ENCODE measurements at places on chromosomes 2 and 18.

DNA sequence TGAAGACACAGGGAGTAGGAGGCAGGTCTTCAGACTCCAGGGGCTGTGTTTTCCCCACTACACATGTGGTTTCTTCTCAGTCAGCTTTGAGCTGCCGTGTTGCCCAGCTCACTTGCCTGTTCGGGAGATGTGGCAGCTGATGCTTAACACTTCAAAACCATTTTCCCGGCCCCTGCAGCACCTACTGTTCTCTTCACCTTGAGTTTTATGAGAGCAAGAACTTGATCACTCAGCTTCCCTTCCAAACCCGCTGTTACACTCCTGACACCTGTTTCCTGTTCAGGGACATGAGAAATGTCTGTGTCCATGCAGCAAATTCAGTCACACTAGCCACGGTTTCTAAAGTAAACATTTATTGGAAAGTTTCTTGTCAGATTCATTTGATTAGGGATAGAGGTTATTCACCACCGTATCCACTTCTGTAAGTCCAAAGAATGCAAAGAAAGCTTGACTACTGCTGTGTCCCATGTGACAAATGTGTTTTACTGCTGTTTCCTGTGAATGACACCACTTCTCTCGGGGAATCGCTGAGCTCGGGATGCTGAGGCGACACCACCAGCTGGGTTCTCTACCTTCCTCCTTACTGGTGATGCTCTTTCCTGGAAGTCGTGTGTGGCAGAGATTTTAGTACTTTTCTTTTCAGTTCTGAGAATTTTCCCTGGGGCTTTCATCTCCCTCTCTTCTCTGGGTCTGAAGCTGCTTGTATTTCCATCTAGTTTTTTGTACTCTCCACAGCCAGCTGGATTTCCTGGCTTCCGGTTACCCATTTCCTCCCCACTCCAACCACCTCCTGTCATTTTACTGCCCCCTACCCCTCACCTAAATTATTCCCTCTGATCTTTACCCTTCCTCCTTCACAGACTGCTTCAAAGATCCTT is 91.7 kb downstream of the KLF7 start:
- peak; percentile 63 for DNase-seq

DNA sequence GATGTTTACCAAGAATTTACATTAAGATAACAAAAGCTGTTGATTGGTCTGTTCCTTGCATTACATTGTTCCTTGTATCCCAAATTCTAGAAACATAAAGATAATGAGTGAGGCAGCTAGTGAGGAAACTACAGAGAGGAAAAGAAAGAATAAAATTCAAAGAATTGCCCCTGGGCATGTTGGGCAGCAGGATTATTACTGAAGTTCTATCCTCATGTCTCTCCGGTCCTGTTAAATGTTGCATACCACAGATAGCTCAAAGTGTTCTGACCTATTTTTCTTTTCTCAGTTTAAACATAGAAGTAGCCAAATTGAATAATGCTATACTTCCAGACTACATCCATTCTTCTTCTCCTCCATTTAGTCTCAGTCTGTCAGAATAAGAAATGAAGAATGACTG is 58.2 kb upstream of the DYNC1I2 start:
- DNase-seq: no peak

GRCh38 chr2:196170213-196170605 is 1.2 kb downstream of the STK17B start:
- no peak for DNase-seq

GRCh38 chr2:233498126-233498525 is 68.5 kb downstream of the USP40 start:
- no peak for DNase-seq

GRCh38 chr2:107278672-107279071 is 392.7 kb upstream of the ST6GAL2 start:
- no peak for DNase-seq

DNA sequence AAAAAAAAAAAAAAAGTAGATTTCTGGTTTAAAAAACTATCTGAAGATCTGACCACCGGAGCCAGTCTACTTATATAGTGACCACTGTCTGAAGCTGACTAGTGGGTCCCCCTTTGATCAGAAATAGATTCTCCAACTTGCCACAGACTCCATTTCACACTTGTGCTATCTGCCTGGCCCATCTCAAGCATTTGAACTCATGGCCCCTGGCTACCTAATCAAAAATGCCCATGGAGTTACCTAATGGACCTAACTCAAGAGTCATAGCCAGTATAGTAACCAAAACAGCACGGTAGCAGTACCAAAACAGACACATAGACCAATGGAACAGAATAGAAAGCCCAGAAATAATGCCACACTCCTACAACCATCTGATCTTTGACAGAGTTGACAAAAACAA is 17.0 kb upstream of the ATL2 start:
- DNase-seq: no peak

- DNase-seq: no peak
Observed at GRCh38 chr2:151020411-151020810, 241.3 kb downstream of the RBM43 start.

- no peak for DNase-seq
Observed at GRCh38 chr2:127678531-127678930, 3.2 kb upstream of the LIMS2 start.

All from NCI-H2081 treated with DMSO at 0.1 percent for 48 hours (cell line).